ENCODE measurements at places on chromosomes 5 and 9.

DNA sequence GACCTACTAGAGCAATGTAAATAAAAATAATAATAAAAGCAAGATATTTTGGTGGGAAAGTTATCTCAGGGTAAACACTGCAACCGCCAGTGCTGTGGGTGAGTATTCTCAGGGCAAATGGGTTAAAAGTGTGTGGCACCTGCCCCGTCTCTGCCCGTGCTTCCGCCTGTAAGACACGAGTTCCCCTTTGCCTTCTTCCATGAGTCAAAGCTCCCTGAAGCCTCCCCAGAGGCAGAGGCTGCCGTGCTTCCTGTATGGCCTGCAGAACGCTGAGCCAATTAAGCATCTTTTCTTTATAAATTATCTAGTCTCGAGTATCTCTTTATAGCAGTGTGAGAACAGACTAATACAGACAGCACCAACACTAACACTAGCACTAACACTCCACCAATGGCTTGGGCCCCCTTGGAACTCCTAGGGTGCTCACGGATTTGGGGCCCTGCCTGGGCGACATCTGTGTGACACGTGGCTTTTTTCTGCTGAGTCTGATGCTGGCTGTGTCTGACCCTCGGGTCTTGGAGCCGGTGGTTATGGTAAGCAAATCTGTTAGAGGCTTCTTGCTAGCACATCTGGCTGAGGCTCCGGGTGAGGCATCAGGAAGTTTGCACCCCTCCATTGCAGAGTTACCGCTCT lies 10.6 kb downstream of the PLEKHG4B start:
- DNase-seq, result no peak

DNA sequence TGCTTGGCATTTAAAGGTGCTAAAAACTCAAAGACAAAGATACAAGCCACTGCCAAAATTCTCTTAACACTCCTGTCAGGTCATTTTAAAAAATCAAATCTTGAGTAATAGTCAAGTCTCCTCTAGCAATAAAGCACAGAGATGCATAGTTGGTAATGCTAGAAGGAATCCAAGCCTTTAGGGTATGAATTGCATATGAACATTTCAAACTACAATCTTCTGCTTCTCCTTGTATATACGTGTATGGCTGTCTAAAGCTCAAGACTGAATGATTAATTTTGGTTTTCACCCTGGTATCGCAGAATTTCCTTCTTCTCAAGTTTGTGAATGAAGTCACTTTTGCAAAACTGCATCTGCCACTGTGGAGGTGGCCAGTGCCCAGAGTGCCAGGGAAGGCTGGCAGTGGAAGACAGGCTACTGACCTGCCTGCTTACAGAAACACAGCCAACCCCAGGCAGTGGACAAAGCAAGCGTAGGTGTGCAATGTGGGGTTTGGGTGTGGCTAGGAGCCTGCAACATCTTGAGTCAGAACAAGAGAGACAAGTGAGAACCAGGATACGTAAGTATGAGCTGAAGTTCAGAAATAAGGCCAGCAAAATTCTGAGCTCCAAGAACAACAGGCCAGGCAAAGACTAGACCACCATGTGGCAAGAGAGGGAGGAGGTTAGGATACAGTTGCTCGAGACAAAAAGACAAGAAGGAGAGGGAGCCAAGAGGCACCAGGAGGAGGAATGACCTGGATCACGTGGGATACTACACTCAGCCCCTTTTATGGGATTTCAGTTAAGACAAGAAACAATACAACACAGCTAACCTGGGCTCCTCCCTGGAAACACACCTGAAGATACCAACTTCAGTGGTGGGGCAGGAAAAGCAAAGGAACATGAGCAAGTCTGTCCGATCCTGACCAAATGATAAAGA lies 22.6 kb downstream of the MYO10 start:
- DNase-seq, result no peak

- DNase-seq, result peak; percentile 3
These were observed 7.1 kb downstream of the KIF20A start for GRCh38 chr5:138186002-138186447.

GRCh38 chr9:111728617-111729366 lies 65.9 kb downstream of the SHOC1 start:
- DNase-seq, result peak; percentile 2

- DNase-seq, result no peak
These were observed 146.1 kb upstream of the SLC44A1 start for GRCh38 chr9:105098370-105098769.

DNA sequence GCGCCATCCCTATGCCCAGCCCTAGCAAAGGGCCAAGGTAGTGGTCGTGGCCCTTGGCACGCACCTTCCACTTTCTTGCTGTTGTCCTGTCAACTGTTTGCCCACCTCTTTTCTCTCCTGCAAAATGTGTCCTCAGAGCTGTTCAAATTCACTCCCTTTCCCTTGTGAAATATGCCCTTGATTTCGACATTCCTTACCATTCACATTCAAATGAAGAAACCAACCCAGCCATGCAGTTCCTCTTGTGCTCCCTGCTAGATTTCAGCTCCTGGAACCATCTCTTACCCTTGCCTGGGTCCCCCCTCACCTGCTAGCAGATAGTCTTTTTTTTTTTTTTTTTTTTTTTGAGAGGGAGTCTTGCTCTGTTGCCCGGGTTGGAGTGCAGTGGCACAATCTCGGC lies 19.6 kb upstream of the HRH2 start:
- no peak for DNase-seq

GRCh38 chr5:12745537-12745936 lies 841.3 kb upstream of the CTNND2 start:
- no peak for DNase-seq

DNA sequence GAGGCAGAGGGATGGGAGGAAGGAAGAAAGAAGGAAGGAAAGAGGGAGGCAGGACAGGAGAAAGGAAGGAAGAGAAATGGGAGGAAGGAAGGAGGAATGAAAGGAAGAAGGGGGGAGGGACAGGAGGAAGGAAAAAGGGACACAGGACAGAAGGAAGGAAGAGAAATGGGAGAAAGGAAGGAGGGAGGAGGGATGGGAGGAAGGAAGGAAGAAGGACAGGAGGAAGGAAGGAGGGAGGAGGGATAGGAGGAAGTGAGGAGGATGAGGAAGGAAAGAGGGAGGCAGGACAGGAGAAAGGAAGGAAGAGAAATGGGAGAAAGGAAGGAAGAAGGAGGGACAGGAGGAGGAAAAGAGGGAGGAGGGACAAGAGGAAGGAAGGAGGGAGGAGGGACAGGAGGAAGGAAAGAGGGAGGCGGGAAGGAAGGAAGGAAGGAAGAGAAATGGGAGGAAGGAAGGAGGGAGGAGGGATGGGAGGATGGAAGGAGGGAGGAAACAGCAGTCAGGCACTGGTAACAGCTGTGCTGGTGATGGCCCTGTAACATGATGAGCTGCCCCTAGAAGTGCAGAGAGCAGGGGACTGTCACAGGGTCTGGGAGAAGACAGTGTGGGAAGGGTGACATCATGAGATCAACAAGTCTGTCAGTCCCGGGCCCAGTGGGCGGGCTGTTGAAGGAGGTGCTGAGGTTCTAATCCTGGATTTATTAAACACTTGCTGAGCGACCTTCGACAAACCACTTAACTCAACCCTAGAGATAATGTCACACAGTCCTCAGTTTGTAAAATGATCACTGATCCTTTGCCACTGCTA lies 10.7 kb upstream of the IRX1 start:
- no peak for DNase-seq

DNA sequence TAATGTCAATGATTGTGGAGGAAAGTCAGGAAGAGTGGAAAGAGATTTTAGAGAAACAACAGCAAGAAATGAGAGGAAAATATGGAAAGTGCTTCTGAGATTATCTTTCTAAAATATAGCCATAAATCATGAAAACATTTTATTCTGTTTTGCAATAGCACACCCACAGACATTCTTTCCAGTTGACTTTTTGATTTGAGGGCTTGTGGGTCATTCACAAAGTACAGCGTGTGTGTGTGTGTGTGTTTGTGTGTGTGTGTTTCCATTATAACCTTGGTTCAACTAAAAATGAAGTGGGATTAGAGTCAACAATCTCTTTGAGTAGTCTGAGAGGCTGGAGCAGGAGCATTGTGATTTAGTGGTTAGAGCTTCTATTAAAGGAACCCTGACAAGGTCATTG lies 116.6 kb upstream of the GAS1 start:
- no peak for DNase-seq

- no peak for DNase-seq
These were observed 16.6 kb upstream of the CARD19 start for GRCh38 chr9:93079371-93079770.

- DNase-seq, result no peak
These were observed 20.7 kb upstream of the CTSV start for GRCh38 chr9:97059626-97060025.
